ENCODE measurements at places on chromosomes 12 and 14.
A peak's percentile ranks its signal among the peaks of the same experiment; 100 is the strongest.

- no peak for DNase-seq
Observed at GRCh38 chr12:131855521-131856142, 27.4 kb downstream of the MMP17 start.

- DNase-seq = no peak
Observed at GRCh38 chr12:127469331-127469730, 797.6 kb upstream of the TMEM132C start.

- no peak for DNase-seq
Observed at GRCh38 chr12:120584343-120585149, 3.3 kb upstream of the POP5 start.

DNA sequence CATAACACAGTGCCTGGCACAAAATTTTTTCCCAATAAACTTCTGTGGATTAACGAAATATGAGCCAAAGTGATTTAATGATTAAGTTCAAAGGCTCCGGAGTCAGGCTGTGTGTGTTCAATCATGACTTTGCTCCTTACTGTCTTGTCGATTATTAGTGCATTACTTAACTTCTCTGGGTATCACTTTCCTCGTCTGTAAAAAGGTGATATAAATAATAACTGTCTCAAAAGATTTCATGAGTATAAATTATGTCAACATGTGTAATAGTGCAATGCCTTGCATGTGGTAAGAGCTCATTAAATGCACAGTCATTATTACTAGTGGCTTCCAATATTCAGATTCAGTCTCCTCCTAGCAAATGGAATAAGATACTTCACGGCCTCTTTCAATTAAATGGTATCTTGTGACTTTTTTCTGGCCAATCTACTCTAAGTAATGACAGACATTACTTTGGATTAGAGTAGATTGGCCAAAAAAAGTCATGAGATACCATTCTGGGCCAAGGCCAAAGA is 6.8 kb upstream of the IFNG start:
- DNase-seq = no peak

GRCh38 chr12:10557766-10558165 is 52.1 kb downstream of the EIF2S3B start:
- DNase-seq = no peak

DNA sequence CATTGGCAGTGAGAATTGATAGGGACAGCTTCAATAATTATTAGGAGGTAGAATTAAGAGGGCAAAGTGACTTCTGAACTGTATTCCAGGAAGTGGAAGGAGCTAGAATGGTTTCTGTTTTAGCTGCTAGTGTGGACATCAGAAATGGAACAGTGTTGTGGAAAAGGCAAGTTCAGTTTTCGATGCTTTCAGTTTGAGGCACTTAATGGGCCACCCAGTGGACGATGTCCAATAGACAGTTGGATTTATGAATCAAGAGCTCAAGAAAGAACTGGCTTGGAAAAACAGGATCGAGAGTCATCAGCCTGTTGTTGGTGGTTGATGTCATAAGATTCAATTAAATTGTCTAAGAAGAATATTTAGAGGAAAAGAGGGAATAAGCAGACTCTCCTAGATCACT is 136.3 kb downstream of the DYRK2 start:
- DNase-seq = no peak

- no peak for DNase-seq
Observed at GRCh38 chr12:95766356-95767019, 24.1 kb downstream of the NTN4 start.

DNA sequence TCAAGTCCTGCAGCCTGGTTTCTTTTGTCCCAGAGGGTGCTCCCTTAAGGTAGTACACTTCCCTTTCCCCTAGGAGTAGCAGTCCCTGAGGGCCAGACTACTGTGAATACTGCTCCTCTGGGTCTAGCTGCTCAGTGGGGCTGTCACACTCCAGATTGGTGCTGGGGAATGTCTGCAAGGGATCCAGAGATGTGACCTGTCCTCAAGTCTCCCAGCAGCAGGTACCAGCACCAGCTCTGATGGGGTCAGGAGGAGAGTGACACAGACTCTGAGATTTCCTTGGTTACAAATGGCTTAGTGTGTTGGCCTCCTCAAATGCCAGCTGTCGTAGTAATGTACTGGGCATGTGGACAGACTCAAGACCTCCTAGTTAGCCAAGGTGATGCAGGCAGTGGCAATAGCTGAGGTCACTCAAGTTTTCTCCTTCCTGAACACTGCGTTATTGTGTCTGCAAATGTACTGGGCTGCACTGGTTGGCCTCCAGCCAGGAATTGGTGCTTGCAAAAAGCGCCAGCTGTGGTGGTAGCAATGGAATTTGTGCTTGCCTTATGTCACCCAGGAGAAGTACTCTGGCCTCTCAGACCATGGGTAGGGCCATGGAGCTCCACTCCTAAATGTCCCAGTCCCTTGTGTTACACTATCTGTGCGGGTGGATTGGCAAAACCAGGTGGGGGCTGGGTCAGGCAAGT is 36.4 kb upstream of the AEBP2 start:
- DNase-seq = peak; percentile 73

DNA sequence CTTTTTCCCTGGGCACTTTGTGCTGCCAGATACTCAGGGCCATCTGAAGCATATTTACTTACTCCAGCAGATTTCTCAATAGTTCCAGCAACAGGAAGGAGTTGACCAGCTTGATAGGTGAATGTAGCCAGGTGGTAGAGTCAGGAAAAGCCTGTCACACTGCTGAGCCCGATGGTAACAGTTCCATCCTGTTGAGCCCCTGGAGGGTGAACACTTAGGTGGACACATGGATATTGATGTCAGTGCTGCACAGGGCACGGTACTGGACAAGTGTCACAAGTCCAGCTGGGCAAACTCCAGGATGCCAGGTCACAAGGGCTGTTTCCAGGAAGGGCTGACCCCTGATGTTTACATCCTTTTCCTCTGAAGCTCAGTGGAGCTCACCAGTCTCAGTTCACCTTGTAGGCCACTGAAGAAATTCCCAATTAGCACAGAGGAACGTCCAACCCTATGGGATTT is 2.3 kb upstream of the SMOC1 start:
- no peak for DNase-seq

DNA sequence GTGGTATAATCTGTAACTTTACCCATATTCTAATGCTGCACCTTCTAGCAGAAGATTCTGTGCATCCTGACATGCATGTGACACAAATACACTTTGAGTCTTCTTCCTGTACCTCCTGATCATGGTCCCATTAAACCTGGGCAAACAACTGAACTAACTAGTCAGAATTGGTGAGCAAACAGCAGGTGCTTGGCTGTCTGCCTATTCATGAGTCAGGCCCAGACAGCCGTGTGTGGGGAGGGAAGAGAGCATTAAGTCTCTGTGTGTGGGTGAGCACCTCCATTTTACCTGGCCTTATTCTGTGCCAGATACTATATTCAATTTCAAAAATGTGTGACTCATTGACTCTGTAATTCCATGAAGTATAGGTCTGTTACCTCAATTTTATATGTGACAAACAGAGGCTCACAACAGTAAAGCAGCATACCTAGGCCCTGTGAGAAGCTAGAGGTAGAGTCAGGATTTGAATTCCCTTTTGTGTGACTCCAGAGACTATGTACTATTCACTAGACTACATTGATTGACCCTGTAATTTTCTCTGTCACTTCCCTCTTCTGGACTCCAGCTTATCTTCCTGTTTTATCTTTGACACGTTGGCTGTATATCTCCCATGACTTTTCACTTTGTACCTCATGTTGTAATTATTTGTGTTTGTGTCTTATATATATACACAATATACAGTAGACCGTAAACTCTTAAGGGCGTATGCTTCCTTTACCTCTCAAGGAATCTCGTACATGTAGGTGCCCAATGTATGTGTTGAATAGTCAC is 32.2 kb downstream of the SUSD6 start:
- peak; percentile 55 for DNase-seq

GRCh38 chr14:20487396-20487725 is 18.0 kb upstream of the RNASE10 start:
- DNase-seq = no peak

DNA sequence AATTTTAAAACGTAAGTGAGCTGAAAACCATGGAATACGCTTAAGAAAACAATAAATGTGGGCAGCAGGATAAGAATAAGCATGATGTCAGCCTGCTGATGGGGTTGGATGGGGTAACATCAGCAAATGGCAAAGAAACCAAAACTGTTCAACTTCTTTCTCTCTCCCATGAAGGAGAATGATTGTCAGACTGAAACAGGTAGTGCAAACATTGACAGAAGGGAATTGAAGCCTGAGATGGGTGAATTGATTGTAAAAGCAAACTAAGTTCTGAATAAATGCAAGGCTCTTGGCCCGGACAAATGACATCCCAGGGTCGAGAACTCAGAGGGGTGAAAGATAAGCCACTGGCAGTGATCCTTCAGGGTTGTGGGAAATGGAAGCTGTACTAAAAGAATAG is 182.6 kb downstream of the ETV6 start:
- DNase-seq = no peak

DNA sequence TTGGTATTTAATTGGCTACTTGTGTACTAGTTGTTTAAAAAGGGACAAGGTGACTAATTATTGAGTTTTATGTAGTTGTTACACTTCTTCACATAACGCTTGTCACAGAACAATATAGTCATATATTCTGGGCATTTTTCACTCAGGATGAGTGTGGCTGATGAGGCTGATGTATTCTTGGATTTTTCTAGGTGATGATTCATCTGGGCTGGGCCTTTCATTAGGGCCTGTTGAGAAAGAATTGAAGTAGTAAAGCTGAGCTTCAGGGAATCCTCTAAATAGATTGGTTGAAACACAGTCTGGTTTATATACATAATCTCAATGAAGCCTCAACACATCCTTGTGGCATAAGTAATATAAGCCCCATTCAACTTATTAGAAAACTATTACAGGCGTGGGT is 445.7 kb downstream of the DAD1 start:
- DNase-seq = no peak

GRCh38 chr14:91858536-91859275 is 8.6 kb downstream of the TC2N start:
- DNase-seq = peak; percentile 29

- no peak for DNase-seq
Observed at GRCh38 chr14:55388160-55388559, 23.5 kb downstream of the ATG14 start.

- no peak for DNase-seq
Observed at GRCh38 chr14:74155749-74156148, 71.0 kb downstream of the LIN52 start.

GRCh38 chr12:44502681-44503080 is 373.4 kb downstream of the NELL2 start:
- no peak for DNase-seq

DNA sequence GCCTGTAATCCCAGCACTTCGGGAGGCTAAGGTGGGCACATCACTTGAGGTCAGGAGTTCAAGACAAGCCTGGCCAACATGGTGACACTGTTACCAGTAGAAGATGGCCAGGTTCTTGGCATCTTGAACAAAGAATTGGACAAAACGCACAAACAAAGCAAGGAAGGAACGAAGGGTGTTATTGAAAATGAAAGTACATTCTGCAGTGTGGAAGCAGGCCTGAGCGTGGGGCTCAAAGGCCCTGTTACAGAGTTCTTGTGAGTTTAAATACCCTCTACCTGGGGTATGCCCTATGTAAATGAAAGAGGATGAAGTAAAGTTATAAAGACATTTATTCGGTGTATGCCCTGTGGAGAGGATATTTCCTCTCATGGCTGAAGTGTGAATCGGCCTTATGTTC is 20.8 kb upstream of the CDK17 start:
- no peak for DNase-seq

DNA sequence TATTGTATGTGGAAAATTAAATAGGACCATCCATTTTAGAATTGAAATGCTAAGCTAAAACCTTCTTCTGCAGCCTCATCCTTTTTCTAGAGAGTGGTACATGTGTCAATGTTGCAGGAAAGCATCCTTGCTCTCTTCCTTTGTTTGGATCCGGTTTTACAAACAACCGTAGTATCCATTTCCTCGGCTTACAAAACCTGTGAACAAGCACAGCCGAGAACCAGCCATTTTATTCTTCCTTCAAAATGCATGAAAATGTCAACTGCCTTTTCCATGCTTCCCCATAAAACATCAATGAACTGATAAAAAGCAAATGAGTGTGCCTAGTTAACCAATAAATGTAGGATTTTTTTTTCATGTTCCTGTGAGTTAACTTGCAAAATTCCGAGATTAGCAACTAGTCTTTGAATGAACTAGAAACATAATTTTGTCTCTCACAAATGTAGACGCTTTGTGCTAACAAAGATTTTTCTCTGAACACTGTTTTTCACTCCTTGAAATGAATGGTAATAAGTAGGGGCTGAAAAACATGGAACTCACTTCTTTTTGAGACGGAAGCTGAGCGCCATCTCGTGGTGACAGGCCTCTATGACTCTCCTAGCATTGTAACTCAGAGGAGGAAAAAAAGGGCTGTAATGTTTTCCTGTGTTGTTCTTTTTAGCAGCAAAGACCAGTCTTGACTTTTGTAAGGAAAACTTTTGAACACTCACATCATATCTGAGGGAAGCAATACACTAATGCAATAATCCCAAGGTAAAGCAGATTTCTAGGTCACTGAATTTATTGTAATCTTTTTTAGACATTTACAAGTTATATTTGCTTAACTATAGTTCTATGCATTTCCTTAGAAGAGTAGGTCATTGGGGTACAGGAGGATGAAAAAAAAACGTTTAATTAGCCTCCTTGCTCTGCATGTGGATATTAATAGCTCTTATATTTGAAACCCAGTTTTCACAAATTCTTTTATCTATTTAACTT is 157.4 kb upstream of the FOXG1 start:
- DNase-seq = peak; percentile 87

- DNase-seq = no peak
Observed at GRCh38 chr12:77965790-77966189, 135.1 kb downstream of the NAV3 start.
